Hypothalamus (tissue), 51 donors: ENCODE measurements at places on chromosomes 5 and 9.

GRCh38 chr9:33742051-33742450, 53.3 kb upstream of the PRSS3 start:
- DNase-seq = no peak

DNA sequence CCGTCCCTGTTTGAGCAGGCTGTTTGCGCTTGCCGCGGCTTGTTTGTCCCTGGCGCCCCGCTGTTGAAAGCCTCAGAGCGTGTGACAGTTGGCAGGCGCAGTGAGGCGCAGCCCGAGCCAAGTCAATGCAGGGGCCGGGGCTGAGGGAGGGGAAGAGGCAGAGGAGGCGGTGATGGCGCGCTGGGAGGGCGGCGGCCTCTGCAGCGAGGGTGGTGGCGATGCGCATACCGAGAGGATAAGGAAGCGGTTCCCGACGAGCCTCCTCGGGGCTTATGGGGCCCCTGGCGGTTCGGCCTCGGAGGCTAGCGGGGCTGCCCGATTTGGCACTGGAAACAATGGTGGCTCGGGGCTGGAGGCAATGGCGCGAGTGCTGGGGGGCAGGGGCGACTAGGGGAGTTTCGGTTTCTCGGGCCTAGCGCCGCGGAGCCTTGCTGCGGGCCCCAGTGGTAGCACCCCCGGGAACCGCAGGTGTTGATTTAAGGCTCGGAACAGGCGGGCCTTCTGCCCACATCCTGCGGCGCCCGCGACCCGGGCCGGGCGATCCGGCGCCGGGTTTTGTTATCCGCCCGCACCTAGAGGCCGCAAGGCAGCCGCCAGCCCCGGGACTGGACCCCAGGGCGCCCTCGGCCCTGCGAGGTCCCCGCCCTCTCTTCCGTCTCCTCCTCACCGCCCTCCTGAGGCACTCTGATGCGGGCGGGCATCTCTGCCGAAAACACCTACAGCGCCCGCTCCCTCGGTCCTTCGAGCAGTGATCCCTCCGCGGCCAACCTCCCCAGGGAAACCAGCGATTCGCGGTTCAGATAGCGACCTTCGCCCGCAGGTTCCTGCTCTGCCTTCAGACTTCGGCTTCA, 947 bp upstream of the LNPEP start:
- DNase-seq = peak; percentile 91

GRCh38 chr5:124234770-124235562, 511.5 kb downstream of the ZNF608 start:
- no peak for DNase-seq

GRCh38 chr9:37407468-37407867, 15.0 kb upstream of the GRHPR start:
- no peak for DNase-seq
